ENCODE measurements at places on chromosomes 16 and 17.
A peak's percentile ranks its signal among the peaks of the same experiment; 100 is the strongest.

GRCh38 chr17:19249681-19250080 lies 12.5 kb downstream of the EPN2 start:
- DNase-seq: no peak

DNA sequence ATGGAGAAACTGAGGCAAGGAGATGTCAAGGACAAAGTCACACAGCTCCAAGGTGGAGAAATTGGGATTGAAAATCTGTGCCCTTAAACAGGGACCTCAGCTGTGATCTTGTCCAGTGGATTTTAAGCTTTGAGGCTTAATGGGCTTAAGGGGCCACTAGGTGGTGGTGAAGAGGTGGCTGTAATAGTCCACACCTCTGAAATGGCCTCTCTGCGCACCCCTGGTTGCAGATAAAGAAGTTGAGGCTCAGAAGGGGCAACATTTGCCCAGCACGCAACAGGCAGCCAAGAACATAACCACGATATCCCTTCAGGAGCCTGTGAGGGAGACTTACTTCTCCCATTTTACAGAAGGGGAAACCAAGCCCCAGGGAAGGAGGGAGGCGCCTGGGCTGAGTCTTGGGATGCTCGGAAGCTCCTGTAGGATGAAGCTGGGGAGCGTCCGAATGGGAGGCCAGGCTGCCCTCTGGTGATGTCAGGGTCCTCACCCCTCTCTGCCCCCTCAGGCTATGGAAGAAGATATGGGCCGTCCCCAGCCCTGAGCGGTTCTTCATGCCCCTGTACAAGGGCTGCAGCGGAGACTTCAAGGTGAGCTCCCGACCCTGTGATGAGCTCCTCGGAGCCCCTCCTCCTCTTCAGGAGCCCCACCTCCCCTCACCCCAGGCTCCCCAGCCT lies 43.7 kb downstream of the IL21R start:
- DNase-seq: no peak

- DNase-seq: no peak
Measured at GRCh38 chr16:74460542-74460941, 39.3 kb upstream of the CLEC18B start.

- no peak for DNase-seq
Measured at GRCh38 chr16:12082226-12082887, 105.8 kb downstream of the SNX29 start.

- no peak for DNase-seq
Measured at GRCh38 chr16:4586291-4586690, 28.4 kb downstream of the UBALD1 start.

- no peak for DNase-seq
Measured at GRCh38 chr16:73255031-73255430, 207.1 kb upstream of the ZFHX3 start.

- no peak for DNase-seq
Measured at GRCh38 chr16:85479972-85480726, 133.0 kb upstream of the GSE1 start.

DNA sequence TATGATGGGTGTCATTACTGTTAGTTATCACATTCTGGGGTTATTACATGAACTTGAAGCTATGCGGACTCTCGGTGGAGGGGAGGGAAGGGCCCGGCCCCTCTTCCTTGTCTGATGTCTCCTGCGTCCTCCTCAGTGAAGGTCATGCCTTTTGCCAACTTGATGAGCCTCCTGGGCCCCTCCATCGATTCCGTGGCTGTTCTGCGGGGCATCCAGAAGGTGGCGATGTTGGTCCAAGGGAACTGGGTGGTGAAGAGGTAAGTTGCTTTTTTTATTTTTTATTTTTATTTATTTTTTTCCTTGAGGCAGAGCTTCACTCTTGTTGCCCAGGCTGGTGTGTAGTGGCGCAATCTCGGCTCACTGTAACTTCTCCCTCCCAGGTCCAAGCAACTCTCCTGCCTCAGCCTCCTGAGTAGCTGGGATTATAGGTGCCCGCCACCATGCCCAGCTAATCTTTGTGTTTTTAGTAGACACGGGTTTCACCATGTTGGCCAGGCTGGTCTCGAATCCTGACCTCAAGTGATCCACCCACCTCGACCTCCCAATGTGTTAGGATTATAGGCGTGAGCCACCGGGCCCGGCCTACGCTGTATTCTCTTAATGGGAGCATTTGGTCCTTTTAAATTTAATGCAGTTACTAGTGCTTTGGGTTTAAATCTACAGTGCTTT lies 21.6 kb downstream of the POLR3E start:
- DNase-seq: no peak

DNA sequence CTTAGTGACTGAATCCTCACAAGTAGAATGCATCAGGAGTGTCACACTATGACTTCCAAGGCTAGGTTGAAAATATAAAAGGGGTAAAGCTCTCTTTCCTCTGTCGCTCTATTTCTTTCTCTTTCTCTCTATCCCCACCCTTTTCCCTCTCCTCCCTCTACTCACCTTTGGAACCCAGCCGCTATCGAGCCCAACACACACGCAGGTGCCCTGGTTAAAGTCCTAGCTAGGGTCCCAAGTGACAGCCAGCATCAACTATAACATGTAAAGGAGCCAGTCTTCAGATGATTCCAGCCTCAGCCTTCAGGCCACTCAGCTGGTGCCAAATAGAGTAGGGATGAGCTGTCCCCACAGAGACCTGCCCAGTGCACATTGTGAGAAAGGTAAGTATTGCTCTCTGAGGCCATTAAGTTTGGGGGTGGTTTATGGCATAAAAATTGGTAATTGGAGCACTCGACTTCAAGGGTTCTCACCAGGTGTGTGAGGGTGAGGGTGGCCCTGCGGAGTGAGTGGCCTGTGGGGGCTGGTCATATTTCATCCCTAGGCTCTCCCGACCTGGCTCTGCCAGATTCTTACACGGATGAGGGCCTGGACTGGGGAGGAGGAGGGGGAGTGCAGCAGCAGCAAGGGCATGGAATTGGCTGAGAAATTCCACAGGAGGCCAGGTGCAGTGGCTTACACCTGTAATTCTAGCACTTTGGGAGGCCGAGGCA lies 14.9 kb upstream of the C16orf54 start:
- peak; percentile 0 for DNase-seq

GRCh38 chr17:65277576-65277975 lies 140.4 kb downstream of the RGS9 start:
- DNase-seq: no peak

DNA sequence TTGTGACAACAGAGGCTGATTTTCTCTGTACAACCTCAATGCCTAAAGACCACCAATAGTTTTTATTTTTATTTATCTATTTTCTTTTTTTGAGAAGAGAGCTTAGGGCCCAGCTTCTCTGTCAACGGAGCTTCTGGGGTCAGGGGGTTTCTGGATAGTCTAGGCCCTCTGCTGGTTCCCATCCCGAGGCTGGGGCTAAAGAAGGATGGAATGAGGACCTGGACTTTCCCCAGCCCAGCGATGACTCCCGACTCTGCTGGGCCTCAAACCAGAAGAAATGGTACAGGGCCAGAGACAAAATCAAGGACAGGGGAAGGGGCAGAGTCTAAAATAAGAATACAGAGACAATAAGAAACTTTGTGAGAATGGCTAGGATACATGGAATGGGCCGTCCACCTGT lies 5.7 kb upstream of the TSPOAP1 start:
- DNase-seq: no peak

GRCh38 chr16:50736448-50736847 lies 5.4 kb upstream of the CYLD start:
- no peak for DNase-seq

DNA sequence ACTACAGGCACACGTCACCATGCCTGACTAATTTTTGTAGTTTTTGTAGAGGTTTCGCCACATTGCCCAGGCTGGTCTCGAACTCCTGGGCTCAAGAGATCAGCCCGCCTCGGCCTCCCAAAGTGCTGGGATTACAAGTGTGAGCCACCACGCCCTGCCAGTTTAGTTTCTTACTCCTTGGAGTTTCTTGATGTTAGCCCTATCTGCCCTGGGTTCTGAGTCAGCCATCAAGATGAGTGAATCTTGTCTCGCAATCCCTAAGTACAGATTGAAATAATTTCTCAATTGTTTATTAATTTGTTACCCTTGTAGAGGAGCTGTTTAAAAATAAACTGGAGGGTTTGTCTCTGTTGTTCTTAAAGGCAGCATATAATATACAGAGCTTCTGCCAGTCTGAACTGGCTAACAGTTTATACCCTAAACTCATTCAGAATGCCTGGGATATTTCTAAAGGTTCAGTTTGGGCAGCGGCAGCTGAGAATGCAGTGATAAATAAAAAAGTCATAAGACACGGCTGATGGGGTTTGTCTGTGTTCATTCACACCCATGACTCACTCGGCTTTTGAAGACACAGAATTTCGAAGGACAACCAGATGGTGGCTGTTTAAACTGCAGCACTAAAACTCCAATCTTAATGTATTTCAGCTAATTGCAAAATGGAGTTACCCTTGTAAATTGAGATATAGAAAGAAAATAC lies 39.6 kb downstream of the GPRC5B start:
- DNase-seq: no peak

GRCh38 chr16:67763066-67763465 lies 43.3 kb downstream of the RANBP10 start:
- no peak for DNase-seq

- peak; percentile 74 for DNase-seq
Measured at GRCh38 chr17:6163612-6164333, 93.6 kb downstream of the WSCD1 start.

- DNase-seq: no peak
Measured at GRCh38 chr17:5588584-5588983, 4.3 kb upstream of the NLRP1 start.

DNA sequence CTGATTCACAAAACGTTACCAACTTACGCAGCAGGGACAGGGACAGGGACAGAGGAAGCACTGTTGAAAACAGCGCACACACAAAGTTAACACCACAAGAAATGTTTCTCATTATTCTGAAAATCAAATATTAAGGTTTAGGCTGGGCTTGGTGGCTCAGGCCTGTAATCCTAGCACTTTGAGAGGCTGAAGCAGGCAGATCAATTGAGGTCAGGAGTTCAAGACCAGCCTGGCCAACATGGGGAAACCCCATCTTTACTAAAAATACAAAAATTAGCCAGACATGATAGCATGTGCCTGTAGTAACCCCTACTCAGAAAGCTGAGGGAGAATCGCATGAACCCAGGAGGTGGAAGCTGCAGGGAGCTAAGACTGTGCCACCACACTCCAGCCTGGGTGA lies 4.2 kb downstream of the CYTH1 start:
- DNase-seq: no peak

GRCh38 chr16:19375561-19376158 lies 42.0 kb upstream of the TMC5 start:
- peak; percentile 21 for DNase-seq

DNA sequence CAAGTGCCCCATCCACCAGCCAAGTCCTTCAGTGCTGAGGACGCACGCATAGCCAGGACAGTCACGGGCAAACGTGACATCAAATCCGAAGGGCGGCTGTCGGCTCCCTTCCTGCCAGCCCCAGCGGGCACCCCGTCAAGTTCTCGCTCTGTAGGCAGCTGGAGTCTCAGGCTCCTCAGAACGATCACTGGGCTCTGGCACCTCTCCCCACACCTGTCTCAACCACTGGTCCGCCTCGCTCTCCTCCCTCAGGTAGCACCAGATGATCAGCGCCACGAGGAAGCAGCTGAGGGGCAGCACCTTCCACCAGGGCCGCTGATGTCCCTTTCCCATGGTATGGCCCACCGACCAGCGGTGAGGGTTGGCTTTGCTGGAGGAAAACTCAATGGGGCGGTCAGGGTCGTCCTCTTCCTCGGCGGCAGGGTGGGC lies 422 bp downstream of the UQCC4 start:
- DNase-seq: no peak

GRCh38 chr16:89708481-89708931 lies 7.0 kb upstream of the SPATA2L start:
- no peak for DNase-seq

DNA sequence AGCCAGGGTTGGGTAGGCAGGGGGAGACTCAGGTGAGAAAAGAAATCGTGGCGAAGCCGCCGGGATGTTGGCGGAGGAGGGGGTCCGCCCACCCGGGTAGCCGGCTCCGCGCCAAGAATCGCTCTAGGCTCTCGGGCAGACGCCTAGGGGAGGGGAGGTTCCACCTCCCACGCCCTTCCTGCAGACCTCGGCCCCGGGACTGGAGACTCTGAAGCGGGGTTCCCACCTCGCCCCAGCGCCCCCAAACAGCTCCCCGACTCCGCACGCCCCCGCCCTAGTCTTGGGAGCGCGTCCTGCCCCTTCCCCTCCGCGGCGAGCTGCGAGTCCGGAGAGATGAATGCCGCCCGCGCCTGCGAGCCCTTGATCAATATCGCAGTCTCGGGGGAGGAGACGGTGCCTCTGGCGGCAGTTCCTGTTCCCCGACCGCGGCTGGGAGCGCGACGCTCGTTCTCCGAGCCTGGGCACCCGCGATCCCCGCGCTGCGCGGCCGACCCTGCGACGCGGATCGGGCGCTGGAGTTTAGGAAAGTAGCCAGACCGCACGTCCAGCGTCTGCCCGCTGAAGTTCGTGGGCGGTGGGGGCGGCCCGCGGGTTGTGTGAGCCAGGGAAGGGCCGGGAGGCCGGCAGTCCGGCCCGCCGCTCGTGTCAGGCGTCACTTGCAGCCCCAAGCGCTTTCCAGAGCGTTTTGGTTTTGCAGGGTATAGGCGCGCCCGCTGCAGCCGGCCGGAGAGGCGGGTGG lies 790 bp downstream of the CRHR1 start:
- peak; percentile 25 for DNase-seq

GRCh38 chr16:80273635-80274538 lies 266.9 kb upstream of the DYNLRB2 start:
- no peak for DNase-seq

DNA sequence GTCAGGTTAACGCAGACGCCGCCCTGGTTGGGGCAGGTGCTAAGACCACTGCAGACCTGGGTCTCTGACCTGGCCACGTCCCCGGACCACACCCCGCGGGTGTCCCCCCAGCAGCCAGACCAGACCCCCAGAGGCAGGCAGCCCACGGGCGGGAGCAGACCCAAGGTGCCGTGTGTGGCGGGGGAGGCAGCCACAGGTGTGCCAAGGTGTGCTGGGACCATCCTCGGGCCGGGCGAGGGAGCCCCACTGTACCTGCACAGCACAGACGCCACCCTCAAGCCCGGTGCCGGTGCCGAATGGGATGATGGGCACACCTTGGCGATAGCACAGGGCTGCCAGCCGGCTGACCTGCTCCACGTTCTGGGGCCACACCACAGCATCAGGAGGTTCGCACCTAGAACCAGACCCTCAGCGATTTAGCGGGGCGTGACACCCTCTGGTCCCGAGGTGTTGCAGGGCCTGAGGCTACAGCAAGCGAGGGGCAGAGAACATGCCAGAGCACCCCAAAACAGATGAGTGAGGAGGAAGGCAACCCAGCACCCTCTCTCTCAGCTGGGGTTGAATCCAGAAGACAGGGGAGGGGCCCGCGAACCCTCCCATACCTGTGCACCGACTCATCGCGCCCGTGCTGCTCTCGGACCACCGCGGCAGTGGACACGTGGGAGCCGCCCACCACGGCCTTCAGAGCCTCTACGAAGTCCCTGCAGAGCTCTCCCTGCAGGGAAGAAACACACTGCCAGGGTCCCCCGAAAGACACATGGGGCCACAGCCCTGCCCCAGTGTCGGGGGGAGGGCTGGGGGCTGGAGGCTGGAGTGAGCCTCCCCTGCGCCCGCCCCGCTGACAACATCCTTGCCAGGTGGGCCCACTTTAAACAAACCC lies 1.4 kb downstream of the LDHD start:
- no peak for DNase-seq

Measured in NCI-H748 treated with DMSO at 0.1 percent for 48 hours (cell line).